RWPE1 (cell line): ENCODE measurements at places on chromosomes 2 and 18.

GRCh38 chr2:15797231-15797938, 143.0 kb upstream of the MYCN start:
- no peak for DNase-seq

GRCh38 chr18:710418-711300, 1.8 kb downstream of the ENOSF1 start:
- no peak for DNase-seq

DNA sequence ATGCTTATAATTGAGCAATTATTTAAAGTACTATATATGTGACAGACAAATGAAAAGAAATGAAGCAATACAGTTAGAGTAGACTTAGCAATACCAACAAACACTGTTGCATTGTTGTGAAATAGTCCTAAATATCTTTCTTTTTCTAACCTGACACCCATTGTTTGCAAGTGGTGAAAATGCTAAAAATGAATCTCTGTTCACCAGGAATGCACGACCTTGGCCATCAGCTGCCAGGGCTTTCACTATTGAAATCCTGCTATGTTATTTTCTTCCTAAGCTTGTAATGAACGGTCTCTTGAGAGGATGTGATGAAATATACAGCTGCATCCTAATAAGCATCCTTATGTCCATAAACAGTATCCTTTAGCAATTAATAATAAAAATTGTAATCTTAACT, 136.2 kb upstream of the MGAT5 start:
- no peak for DNase-seq

DNA sequence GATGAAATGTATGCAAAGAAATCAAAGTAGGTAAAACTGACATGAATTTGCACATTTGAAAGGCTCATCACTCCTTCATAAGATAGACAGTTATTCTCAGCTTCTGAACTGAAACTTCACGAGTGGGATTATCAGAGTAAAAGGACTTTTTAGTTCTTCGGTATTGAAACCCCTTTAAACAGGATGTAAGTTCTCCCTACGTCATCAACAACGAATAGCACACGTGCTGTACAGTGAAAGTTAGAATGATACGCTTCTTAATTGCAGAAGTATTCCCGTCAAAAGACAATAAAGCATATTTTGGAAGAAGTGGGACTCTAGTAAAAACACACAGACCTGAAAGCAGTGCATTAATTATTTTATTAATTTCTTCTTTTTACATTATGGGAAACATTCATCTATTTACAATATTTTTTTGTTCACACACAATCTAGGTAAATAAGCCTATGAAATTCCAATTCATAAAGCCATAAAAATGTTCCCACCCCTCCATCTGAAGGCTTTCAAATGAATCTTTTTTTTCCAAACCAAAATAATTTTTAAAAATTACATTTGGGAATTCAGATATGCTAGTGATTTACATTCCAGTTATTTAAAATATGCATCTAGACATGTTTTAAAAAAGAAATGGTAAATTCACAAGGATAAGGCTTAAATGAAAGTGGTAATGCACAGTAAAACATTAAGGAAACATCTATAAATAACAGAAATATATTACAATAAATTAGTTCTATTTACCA, 45.9 kb downstream of the TGIF1 start:
- no peak for DNase-seq

- DNase-seq = no peak
Measured at GRCh38 chr2:240363746-240364581, 71.5 kb upstream of the GPC1 start.

GRCh38 chr2:96869822-96870625, at the start of gene SEMA4C:
Gene SEMA4C, minus strand, starts transcription at chr2:96870080. Its CDS starts 2,194 bp downstream, at chr2:96867886.
- no peak for DNase-seq
